ENCODE measurements at places on chromosomes 7 and 10.

DNA sequence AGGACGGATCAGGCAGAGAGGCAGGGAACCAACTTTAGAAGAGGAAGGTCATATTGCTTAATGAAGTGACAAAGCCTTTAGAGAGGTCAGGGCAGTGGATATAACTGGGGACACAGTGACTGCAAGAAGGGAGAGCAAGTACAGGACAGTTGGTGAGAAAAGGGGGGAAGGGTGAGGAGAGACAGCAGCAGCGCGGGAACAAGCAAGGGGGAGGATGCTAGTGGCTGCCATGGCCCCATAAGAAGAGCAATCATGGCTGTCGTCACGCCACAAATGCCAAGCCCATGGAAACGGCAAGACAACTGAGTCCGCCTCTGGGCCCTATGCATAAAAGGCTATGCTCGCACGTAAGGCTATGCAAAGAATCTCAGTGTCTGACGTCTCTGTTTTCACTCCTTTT is 9.1 kb downstream of the ZNF3 start:
- no peak for DNase-seq

DNA sequence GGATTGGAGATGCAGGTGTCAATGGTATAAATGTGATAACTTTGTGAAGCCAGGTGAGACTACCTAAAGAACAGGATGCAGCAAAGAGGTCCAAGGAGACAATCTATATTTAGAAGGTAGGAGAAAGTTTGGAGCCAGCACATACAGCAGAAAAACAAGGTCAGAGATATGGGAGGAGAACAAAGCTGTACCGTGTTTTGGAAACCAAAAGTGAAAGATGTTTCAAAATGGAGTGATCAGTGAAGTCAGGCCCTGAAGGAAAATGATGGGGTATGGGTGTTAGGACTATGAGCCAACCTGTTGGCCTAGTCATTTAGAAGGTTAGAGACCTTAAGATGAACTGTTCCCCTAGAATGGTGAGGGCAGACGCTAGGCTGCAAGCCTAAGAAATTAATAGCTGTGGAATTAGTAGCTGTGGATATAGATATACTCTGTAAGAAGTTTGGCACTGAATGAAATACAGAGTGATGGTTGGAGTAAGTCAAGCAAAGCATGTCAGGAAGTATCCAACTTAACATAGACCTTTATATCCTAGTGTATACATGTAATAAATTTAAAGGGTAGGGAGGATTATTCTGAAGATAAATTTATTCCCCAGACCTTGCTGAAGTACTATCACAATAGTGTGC is 149.8 kb upstream of the WNT16 start:
- no peak for DNase-seq

DNA sequence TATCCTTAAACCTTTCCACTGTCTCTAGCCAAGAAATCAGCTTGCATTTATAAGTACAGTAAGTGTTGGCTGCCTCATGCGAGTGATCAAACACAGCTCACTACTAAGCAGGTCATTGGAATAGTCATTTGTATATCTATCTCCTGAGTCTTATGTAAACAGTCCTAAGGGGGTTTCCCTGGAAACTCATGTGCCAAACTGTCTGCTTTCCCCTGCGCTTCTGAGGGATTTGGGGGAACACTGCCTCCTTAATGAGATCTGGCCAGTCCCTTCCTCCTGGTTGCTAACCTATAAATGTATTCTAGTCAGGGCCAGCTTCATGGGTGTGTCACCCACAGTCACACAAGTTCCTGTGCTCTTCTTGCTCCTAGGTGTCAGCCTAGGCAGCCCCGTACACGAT is 133.1 kb downstream of the CD36 start:
- DNase-seq = no peak

DNA sequence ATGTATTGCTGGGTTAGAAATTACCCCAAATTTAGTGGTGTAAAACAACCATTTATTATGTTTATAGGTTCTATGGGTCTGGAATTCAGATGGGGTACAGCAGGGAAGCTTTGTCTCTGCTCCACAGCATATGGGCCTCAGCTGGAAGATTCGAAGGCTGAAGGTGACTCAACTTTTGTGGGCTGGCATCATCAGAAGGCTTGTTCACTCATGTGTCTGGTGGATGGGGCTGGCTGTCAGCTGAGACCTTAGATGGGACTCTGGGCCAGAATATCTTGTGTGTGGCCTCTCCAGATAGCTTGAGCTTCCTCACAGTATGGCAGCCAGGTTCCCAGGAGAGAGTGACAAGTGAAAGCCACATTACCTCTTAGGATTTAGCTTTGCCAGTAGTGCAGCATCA is 45.9 kb downstream of the ZNF503 start:
- DNase-seq = no peak

- peak; percentile 47 for DNase-seq
These were observed 13.0 kb upstream of the STK31 start for GRCh38 chr7:23696916-23697441.

DNA sequence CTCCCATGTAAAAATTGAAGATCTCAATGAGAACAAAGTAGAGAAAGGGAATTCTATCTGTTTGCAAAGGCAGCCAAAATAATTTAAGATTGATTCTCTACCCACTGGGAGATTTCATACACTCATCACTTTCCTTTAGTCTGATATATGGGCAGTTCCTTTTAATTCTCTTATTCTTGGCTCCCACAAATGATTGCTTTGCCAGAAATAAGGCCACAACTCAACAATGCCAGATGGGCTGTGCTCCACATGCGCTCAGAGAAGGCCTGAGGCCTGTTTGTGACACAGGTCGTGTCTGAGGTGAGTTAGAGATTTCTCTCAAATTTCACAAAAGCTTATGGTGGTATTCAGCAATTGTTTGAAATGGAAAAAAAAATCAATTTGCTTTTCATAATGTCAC is 501.9 kb upstream of the SEMA3D start:
- no peak for DNase-seq

GRCh38 chr10:11673346-11674280 is 62.2 kb upstream of the USP6NL start:
- DNase-seq = no peak

DNA sequence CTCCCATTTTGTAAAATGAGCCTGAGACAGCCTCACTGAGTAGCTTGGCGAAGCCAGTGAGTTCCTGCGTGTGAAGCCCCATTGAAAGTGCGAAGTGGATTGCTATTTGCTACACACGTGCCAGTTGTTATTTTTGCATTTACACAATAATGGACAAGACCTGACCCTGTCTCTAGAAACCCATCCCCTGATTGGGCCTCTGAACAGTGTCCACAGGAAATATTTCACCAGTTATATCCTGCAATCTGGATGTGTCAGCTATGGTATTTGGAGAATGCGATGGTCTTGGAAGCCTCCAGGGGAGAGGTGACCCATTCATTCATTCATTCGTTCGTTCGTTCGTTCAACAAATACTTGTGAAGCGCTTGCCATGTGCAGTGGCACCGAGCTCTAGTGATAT is 37.1 kb downstream of the COL13A1 start:
- DNase-seq = no peak

DNA sequence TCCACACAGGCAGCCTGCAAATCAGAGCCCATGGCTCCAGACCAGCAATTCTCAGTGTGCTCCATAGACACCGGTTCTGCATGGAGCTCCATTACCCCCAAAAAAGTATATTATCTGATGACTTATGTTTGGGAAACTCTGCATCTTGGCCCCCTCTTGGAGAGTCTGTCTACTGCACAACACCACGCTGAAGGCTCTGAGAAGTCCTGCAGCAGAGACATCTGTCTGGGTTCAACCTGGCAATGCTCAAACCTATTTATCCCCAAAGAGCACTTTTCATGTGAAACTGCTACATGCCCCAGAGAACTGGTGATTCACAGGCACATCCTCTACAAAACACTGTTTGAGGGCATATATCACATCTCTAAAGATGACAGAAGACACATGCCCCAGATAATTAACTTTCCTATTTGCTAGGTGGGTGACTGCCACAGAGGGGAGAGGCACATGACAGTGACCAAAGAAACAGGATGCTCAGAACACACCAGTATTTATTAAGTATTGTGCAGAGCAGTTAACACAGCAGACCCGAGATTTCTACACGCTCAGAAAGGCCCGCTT is 83.8 kb downstream of the DLG5 start:
- no peak for DNase-seq

- DNase-seq = no peak
These were observed 140.8 kb downstream of the ADAM12 start for GRCh38 chr10:126247446-126247975.

GRCh38 chr7:17083392-17084165 is 201.8 kb upstream of the AGR3 start:
- no peak for DNase-seq

DNA sequence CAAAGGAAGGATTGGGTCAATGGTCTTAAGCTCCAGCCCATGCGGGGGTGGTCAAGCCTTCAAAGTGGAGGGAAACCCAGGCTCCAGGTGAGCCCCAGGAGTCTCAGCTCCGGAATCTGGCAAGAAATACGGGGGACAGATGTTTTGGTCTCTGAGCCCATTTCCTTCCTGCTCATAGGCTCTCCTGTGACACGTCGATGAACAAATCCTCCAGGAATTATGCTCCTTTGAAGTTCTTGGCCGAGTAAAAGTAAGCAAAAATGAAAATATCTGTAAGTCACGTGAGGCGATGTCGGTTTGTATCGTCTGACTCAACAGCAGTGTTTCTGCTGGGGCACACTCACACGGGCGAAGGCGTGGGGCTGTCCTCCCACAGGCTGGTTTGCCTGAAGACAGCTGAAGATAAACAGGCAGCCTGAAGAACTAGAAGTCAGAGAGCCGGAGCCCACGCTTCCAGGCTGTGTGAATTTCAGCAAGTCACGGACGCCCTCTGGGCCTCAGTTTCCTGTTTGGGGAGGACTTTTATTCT is 52.6 kb upstream of the SMNDC1 start:
- DNase-seq = no peak

DNA sequence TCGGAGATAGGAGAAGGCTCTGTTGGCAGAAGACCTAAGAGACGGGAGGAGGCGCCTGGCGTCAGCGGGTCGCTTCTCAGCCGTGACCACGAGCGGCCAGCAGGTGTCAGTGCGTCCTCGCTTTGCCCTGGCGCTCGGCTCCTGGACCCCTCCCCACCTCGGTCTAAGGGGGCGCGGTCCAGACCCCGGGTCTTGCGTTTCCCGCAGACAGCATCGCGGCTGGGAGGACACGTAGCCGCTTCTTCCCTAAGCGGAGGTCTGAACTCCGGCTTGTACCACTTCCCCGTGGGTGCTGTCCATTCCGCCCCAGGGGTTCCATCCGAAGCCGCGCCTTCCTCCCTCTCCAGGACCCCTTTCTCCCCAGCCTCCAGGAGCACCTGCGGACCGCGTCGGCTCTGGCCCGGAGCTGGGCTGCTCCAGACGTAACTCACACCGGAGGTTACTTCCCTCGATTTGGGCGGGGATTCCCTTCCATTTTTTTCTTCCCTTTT is 593 bp upstream of the ADRA2A start:
- peak; percentile 29 for DNase-seq

DNA sequence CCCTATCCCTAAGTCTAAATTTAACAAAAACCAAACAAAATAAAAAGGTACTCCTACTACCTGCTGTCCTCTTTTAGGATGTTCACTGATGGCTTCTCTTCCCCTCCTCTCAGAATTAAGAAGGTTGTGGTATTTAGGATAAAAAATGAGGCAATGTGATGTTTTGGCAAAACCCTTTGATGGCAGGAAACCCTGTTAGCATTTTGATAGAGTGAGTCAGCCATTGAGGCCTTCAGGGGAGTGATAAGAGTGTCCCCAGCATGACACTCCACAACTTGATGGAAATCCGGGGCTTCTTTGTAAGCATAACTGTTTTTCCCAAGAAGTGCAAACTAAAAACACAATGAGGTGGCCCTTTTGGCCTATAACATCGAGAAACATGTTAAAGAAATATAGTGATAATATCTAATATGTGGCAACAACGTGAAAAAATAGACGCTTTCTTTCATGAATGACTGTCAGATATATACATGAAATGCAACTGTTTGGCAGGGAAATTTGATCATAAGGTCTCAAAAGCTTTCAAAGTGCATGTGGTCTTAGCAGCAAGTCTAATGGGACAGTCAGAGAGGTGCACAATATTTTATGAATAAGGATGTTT is 55.0 kb downstream of the PRTFDC1 start:
- DNase-seq = no peak

- DNase-seq = no peak
These were observed 166.4 kb downstream of the C7orf25 start for GRCh38 chr7:42745357-42746059.

- no peak for DNase-seq
These were observed 54.9 kb downstream of the MET start for GRCh38 chr7:116726713-116727431.

DNA sequence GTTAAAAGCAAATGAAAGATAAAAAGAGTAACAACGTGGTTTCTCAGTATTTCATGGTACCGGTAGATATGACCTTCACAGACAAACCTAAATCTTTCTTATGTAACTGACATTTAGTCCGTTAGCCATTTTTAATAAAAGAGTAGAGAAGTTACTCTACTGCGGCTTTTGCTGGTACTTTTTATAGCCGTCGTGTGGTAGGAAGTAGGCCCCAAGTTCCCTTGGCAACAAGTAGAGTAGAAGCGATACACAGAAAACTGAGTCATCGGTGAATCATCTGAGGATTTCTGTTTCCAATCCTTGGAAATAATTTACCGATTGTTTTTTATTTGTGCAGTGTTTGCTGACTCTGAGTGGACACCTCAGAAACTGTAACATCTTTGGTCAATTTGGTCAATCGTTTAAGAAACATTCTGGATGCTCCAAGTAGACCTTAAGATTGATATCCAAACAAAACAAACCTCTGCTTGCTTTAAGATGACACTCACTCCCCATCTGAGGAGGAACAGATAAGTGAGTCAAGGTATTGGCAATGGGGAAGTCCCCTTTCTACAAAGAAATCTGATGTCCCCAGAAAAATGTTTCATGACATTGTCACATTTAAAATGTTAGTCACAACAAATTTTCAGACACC is 63.9 kb upstream of the AHR start:
- DNase-seq = peak; percentile 51

GRCh38 chr10:42475168-42476098 is 162.9 kb downstream of the ZNF33B start:
- no peak for DNase-seq

- no peak for DNase-seq
These were observed 22.5 kb downstream of the CALHM2 start for GRCh38 chr10:103429647-103430046.

DNA sequence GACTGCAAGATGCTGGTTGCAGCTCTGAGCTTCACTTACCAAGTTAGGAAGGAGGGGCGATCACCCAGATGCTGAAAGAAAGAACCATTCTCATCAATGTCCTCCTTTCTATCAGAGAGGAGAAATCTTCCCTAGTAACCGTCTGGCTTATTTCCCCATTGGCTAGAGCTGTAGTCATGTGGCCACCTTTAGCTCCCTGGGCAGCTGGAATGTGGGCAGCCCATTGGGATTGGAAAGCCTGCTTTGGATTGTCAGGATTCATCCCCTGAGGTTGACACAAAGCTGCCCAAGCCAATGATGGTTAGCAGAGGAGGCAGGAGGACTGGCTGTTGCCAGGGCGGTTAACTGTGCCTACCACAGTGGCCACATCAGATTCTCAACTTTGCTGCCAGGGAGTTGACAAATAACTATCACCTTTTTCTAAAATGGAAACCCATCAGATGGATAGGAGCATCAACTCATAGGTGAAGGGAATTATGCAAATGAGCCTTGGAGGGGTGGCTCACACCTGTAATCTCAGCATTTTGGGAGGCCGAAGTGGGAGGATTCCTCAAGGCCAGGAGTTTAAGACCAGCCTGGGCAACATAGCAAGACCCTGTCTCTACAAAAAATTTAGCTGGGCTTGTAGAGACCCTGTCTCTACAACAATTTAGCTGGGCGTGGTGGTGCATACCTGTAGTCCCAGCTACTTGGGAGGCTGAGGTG is 206.4 kb upstream of the GALNT17 start:
- DNase-seq = no peak

- DNase-seq = no peak
These were observed 512.3 kb downstream of the INHBA start for GRCh38 chr7:41190581-41190980.

GRCh38 chr7:43583424-43584194 is 701 bp downstream of the STK17A start:
- peak; percentile 60 for DNase-seq

Data from activated gamma-delta T cell treated with Interleukin-2 at 50 U/mL for 16 hours (primary cell).